ENCODE measurements at places on chromosomes 4 and X.

DNA sequence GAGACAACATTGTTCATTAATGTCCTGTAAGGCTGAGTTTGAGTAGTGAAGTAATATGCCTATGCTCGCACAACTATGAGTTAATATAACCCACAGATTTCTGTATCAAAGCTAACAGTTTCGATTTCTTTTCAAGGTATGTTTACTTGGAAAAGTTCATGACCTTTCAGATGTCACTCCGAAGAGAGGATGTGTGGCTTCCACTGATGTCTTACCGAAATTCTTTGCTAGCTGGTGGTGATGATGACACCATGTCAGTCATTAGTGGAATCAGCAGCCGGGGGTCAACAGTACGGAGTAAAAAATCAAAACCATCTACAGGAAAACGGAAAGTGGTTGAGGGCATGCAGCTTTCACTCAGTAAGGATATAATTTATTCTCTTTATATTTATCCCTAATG, 124.9 kb downstream of the STAG2 start:
- no peak for DNase-seq

DNA sequence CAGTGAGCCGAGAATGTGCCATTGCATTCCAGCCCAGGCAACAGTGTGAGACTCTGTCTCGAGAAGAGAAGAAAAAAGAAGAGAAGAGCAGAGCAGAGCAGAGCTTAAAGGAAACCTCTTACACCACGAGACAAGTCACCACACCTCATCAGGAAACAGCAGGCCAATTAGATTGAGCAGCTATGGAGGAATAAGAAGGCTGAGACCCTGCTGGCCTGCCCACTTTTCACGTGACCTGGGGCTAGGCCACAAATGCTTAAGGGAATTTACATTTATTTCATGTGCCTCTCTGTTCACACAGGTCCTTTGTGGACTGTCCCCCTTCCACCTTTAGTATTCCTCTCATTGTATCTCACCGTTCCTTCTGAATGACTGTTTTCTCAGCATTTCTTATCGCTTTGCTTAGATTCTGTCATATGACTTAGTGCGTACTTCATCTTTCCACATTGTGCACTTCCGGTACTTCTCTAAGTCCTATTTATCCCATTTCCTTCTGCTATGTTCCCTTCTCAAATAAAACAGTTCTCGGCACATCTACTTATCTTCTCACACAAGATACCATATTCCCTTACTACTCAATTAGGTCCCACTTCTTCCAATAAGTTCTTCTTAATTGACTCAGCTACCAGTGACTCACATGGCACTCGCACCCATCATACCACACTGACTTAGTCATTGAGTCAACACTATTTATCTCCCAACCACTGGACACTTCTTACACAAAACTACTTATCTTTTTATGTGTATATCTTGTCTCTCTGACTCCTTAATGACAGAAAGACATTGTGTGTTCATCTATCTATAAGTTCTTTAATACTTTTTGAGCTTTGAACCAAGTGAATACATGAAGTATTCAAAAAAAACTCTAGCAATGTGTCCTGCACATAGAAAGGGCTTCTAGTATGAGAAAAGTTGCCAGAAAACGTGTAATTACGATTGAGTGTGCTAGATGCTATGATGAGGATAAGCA, 11.0 kb downstream of the CUL4B start:
- peak; percentile 93 for DNase-seq

- DNase-seq, result no peak
These were observed 10.6 kb upstream of the BCOR start for GRCh38 chrX:40108162-40108958.

DNA sequence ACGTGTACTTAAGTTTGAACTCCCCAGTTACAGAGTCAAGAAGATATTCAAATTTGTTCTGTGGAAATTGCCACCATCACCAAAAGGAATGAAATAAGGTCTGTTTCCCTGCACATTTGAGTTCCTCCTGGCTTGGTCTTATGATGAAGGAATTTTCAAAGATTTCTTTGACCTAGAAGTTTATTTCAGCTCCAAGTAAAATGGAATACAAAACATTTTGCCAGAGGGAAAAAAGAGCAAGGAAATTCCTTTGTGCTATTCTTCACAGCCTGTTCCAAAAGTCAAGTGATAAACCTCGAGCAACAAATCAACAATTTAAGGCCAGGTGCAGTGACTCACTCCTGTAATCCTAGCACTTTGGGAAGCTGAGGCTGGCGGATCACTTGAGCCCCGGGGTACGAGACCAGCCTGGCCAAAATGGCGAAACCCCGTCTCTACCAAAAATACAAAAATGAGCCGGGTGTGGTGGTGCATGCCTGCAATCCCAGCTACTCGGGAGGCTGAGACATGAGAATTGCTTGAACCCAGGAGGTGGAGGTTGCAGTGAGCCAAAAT, 3.4 kb downstream of the NKRF start:
- DNase-seq, result no peak

- DNase-seq, result peak; percentile 24
These were observed 474.8 kb upstream of the SLIT2 start for GRCh38 chr4:19776929-19777328.

DNA sequence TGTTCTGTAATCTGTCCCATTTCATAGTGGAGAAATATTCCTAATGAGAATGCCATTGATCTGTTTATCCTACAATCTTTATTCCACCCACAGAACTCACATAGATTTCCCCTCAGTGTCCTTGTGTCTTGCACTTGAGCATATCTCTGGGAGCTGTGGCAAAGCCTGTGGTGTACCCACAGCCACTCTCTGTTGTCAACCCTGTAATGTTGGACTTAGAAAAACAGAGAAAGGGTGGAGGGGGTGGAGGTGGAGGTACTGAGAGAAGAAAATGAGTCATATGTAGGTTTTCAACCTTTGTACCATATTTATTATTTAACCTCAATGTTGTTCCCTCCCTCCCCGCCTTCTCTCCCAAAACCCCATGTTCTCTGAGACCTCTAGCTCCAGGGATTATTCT, 46.9 kb upstream of the TLL1 start:
- DNase-seq, result no peak

DNA sequence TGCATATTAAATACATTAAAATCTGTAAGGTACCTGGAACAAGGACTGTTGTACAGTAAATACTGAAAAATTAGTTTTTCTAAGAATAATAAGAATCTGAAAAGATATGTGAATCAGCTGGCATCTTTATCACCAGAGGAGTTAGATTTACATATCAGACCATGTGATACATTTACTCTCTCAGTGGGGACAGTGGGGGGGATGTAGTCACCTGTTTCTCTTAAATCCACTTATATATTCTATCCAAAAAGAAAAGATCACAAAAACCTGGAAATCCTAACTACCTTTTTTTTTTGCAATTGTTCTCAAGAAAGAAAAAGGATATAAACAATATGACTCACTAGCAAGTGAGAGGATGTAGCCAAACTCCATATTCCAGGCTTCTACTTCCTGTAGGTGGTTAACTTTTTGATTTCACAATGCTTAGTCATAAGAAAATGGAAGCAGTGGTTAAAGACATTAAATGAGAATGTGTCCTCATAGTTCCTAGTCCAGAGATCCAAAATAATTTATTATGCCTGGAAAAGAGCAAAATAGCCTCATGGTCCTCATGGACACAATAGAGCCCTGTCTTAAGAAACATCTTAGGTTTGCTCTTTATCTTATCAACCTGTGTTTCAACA, 22.5 kb upstream of the MYOZ2 start:
- DNase-seq, result peak; percentile 94

- peak; percentile 15 for DNase-seq
These were observed 48.7 kb downstream of the ATP10D start for GRCh38 chr4:47533689-47534347.

GRCh38 chrX:107102980-107103379, 15.6 kb downstream of the RBM41 start:
- DNase-seq, result no peak

DNA sequence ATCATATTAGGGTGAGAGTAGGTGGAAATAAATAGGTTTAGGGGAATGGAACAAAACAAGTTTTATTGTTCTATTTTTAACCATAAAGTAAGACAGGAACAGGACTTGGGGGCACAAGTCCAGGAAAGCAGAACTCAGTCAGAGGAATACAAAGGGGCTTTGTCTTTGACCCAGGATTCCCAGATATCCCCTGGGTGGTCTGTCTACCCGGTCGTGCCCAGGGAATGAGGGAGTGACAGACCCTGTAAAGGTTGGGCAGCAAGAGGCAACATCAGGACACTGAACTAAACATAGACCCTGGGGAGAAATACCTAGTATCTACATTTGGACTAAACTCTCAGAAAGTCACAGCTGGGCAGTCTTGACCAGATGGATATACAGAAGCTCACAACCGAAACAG, 50.6 kb downstream of the PTCHD1 start:
- DNase-seq, result no peak

DNA sequence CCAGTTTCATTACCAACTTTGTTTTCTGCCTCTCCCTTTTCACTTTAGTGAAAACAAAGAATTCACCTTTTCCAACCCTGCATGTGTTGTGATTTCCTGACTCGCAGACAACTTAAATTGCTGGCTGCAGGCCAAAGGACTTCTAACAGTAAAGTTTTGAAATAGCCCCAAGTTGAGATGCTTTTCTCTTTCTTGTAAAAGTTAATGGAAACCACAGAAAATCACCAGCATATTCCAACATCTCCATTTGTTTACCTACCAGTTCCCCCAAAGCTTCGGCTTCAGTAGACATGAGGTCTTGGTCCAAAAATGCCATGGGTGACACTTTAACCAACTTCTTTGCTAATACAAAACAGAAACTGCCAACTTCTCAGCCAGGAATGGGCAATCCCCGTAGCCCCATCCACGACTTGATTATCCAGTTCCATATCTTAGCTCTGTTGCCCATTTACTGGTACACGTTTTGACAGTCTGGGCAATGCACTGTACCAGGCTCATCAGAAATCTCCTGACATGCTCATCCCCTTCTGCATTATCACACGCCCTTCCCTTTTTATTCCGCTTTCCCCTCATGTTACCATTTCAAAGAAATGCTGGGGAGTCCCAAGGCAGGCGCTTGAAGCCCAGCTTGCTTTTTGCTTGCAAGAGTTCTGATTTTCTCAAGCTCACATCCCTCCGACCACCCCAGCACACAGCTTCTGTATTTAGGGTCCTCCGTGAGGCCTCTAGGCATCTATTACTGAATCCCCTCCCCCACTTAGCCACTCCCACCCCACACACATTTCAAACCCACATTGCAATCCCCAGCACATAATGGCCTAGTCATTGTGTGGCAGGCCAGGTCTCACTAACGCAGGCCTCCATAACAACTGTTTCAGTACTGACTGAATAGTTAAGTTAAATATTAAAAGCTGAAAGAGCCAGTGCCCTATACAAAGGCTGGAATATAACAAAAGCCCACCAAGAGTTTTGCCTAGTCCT, 137.9 kb upstream of the S100G start:
- DNase-seq, result peak; percentile 41

- peak; percentile 62 for DNase-seq
These were observed 110.9 kb upstream of the ANK2 start for GRCh38 chr4:112938461-112939058.

- DNase-seq, result peak; percentile 63
These were observed 99.0 kb upstream of the SPANXC start for GRCh38 chrX:141341341-141341740.

GRCh38 chr4:47915378-47915777, 995 bp upstream of the NFXL1 start:
- no peak for DNase-seq

GRCh38 chr4:1969928-1970723, 38.6 kb downstream of the NELFA start:
- DNase-seq, result no peak

DNA sequence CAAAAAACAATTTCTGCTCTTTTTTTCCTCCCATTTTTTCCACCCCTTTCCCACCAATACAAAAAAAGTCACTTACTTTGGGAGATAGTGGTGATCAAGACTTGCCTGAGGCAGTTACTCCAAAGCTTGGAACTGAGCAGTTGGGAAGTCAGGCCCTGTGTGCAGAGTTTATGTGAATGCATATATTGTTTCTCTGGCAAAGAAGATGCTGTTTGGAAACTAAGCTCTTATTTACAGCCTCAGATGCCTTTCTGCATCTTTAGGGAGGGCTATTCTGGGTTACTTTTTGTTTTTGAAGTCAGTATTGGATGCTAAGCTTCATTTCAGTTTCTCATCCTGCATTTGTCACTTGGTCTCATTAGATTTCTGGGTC, 136.3 kb downstream of the ZNF330 start:
- DNase-seq, result no peak

DNA sequence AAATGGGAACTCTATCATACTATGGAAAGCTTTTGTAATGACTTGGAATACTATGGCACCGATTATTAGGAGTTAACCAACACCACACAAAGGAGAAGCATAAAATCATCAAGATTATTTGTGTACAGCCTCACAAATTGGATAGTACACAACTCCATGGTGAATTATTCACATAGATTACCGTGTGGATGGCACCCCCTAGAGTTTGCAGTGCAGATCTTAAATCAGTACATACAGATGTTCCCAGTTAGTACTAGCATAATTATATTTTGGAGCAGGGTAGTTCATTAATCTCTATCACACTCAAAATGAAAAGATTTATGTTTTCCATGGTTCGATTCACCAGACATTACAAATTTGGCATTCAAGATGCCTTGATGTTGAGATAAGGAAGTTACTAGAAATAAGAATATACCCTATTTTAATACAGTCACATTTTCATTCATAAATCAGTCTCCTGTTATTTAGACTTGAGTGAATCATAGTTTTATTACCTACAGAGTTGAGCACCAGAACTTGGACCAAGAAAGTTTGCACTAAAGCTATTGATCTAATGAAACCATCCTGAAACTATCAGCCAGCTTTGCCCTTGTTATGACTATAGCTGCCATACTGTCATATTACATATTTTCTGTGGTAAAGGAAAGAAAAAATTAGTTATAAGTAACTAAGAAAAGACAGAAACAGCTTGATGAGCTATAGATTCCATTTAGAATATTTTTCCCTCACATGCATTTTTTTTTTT, 531.8 kb downstream of the GLUD2 start:
- DNase-seq, result peak; percentile 1

DNA sequence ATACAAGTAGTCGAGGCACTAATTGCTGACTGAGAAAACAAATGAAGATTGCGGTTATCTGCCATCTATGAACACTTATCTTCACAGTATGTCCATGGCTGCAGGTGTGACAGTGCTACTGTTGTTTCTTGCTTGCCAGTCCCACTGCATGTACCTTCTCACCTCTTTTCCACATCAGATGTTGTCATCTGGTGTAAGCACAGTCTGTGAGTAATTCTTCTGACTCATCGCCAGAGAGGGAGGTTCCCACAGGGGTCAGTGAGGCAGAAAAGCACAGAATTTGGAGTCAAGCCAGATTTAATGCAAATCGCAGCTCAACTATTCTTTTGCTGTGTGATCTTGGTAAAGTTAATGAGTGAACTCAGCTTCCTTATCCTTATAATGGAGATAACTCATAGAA, 144.4 kb downstream of the GLRA2 start:
- DNase-seq, result peak; percentile 70

DNA sequence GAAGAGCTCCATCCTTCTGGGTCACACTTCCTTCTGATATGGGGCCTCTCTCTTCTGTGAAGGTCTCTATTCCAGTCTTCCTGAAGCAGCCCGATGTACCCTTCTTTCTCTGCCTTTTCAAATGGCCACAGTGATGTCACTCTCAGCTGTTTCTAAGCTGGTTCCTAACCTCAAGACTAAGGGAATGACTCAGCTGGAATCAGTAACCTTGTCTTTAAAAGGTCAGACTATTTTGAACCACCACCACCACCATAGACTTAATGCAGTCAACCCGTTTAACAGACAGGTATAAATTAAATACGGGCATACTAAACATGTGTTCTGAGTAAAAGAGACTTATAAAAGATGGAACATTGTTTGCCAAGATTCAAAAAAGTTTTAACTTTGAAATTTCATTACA, 121.0 kb downstream of the PPA2 start:
- no peak for DNase-seq

- DNase-seq, result peak; percentile 81
These were observed 893 bp upstream of the SEPTIN11 start for GRCh38 chr4:76948443-76949275.

GRCh38 chr4:16489226-16489625, 263.0 kb upstream of the TAPT1 start:
- DNase-seq, result no peak

All from AG10803 (cell line).